Left ventricle myocardium superior (tissue), 1 donor: ENCODE measurements at places on chromosomes 11 and 22. TPM values are rescaled to one million over a fixed set of nuclear protein-coding genes. Genes with fewer than 3 reads are reported as not detected.

DNA sequence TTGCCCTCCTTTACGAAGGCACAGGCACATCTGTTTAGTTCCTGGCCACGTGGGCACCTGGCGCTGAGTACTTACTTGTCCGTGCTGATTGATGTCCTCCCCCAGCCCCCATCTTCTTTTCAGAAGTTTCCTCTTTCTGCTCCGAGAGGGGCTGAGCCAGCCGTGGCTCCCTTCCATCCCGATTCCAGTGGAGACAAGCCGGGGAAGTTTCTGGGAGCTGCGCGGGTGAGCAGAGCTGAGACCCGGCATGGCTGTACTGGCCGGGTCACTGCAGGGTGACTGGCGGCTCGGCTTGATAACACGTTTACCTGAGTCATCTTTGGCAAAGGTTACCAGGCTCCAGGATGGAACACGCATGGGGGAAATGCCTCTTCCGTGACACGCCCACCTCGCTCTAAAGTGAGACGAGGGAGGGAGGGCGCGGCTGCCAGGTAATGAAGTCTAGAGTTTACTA lies 45.4 kb upstream of the ATXN10 start:
- no peak for DNase-seq

DNA sequence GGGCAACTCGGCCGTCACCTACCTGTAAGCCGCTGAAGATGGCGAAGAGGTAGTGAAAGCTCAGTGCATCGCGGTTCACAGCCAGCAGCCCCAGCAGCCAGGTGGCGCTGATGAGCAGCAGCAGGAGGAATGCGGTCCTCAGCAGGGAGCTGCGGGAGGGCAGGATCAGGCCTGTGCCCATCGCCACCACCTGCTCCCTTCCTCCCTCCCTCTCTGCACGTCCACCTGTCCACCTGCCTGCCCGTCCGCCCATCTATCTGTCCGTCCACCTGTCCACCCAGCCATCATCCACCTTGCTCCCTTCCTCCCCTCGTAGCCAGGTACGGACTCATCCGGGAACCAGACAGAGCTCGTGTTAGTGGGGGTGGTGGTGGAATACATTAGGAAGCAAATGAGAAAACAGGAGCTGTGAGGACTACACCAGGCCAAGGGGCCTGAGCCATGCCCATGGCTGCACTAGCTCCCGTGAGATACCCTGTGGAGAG lies 32.2 kb downstream of the TRMU start:
- peak; percentile 84 for DNase-seq

SCUBE2 gene
- total RNA-seq = 0.89 TPM

- no peak for DNase-seq
Observed at GRCh38 chr22:28207281-28208030, 288.4 kb upstream of the PITPNB start.

GRCh38 chr22:30336752-30337460 lies 10.2 kb upstream of the TBC1D10A start:
- peak; percentile 83 for DNase-seq

DNA sequence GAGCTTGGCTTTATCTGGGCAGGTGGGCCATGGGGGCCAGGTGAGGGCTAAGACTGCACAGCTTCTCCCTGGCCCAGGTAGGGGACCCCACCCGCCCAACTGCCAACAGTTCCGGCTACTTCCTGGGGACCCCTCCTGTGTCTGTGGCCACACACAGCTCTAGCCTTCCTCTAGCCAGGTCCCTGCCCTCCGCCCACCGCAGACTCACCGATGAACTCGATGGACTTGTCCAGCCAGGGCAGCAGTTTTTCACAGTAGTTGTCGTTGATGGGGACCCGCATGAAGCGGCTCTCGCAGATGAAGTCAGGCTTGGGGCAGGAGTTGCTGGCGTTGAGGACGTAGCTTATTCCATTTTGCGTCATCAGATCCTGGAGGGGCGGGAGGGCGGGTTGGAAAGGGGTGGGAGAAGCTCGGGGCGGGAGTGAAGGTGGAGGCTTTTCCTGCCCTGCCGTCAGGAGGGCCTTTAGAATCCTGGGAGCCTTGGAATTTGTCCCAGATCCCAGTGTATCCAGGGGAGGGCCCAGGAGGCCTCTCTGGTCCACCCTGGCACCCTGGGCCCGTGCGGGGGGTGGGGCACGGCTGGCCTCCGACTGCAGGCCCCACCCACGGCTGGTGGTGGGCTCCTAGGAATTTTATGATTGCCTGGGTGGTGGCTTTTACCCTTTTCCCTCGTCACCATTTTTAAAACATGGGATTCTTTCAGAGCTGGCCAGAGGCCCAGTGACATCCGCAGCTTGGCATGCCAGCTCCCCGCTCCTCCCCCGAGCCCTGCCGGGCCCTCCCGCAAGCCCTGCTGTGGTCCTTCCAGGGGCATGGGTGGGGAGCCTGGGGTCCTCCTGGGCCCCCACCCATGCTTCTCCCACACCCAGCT lies 13.9 kb downstream of the DUSP8 start:
- peak; percentile 68 for DNase-seq

DNA sequence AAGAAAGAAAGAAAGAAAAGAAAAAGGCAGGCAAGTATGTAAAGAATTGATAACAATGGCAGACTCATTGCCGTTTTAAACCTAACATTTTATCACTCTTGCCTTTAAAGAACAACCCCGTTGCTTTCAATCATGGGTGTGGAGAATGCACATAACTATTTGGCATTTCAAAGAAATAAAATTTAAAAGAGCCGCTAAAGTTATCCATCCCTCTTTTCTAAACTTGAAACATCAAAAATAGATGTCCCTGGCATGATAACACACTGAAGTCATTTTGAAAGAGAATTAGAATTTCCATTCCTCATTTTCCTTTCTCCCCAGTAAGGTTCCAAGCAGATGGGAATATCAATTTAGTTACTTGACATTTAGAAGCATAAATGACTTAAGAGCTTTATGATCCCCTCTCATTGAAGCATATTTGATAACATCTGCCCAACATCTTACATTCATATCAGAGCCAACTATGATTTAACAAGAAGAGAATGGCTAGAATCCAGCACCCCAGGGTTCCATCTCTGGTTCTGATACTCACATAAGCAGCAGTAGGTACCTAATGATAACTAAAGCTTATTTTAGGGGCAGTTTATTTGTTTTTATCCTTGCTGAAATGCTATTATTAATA lies 529.6 kb upstream of the LRRC4C start:
- DNase-seq = no peak

- DNase-seq = no peak
Observed at GRCh38 chr11:117511483-117511930, 183.9 kb downstream of the CEP164 start.

DNA sequence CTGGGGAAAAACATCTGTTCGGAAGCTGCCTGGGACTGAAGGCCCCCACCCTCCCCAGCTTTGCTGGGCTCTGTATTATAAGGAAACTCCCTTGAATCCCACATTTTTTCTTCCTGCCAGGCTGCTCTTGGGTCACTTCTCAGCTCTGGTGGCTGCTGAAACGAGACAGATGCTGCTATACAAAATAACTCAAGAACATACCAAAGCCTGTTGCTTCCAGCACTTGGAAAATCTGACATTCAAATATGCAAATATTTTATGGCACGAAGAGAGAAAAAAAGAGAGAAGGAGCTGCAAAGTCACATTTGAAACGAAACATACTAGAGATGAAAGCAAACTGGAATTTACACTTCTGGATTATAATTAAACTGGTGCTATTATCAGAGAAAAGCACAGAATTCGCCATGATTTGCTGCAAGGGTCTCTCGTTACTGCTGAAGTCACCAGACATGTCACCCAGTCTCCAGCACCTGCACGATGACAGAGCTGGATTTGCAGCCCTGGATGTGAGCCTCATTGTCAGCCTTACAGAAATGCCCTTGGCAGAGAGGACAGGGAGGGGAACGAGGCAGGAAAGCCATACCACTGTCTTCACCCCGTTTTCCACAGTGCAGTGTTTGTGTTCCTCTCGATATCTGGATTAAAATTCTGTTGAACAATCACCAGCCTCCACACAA lies 47.9 kb upstream of the IGSF9B start:
- DNase-seq = peak; percentile 49

DNA sequence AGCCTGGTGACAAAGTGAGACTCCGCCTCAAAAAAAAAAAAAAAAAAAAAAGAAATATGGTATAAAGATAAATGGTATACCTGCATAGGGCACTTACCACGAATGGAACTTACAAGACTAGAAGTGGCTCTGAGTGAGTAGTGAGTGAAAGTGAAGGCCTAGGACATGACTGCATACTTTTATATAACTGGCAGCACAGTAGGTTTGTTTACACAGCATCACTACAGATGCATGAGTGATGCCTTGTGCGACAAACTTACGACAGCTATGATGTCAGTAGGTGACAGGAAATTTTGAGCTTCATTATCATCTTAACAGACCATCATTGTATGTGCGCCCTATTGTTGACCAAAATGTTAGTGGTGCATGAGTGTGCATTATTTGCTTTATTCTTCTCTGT lies 17.7 kb downstream of the XRCC6 start:
- no peak for DNase-seq

GRCh38 chr22:46335201-46336118 lies at the start of gene TRMU:
Gene TRMU, plus strand, starts transcription at chr22:46335714. Its CDS starts 51 bp downstream, at chr22:46335765.
- peak; percentile 95 for DNase-seq

SELENOO gene
- 14.5 TPM for total RNA-seq

DNA sequence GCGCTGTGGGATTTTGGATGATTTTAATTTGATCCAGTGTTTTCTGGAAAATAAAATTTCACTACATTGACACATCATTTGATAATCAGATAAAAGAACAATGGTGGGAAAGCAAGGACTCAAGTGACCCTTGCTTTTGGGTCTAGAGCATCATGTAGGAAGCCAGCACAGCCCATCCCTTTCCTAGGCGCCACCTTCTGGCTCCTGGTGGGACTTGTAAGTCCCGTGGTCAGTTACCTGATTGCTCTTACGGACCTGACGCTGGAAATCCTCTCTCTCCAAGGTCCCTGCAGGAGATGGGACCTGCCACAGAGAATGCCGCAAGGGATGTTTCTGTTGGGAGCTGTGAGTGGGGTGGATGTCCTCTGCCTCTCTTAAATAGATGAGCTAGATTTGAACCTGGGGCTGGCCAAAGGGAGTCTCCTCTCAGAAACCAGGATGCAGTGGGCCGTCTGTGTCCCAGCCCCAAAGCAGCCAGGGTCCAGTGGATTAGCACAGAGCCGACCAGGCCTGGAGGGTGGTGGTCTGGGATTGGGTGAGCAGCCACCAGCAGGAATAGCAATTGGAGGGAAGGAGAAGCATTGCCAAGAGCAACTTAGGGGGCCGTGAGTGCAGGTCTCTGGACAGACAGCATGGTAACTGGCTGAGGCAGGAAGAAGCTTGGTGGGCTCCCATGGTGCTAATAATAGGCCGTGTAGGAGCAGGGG lies 21.7 kb downstream of the TIMP3 start:
- DNase-seq = no peak

NXPE2 gene
- total RNA-seq = 0.12 TPM

GRCh38 chr22:20629401-20629800 lies 122.0 kb downstream of the MED15 start:
- no peak for DNase-seq

GRCh38 chr22:40531951-40532900 lies 104.3 kb downstream of the MRTFA start:
- no peak for DNase-seq

- peak; percentile 62 for DNase-seq
Observed at GRCh38 chr11:61516675-61517572, 8.4 kb downstream of the LRRC10B start.

DNA sequence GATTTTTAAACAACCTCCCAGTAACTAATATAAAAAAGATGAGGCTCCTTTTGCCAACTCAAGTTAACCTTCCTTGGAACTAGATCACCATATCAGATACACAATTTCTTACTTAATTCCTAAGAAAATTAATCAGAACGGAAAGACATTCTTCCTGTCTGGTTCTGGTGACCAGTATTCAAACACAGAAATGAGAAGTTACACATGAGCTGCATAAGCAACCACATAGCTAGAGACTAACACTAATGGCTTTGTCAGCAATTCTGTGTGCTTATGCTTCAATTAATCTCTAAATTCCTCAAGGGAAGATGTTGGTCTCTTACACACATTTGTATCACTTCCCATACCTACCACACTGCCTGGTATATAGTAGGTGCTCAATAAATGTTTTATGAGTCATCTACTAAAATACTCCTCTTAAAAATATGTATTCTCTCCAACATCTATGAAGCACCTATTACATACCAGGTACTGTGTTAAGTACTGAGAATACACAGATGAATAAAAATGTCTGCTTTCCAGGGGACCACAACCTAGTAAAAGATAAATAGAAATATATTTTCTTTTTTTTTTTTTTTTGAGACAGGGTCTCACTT lies 54.5 kb downstream of the GAB2 start:
- DNase-seq = no peak

HOATZ gene
- total RNA-seq = not detected

SLC35E4 gene
- 3.1 TPM for total RNA-seq

GRCh38 chr11:128343135-128343514 lies 244.2 kb downstream of the ETS1 start:
- no peak for DNase-seq

MOGAT2 gene
- 0.17 TPM for total RNA-seq

GRCh38 chr11:57867966-57868365 lies 106.4 kb downstream of the CTNND1 start:
- DNase-seq = no peak

DNA sequence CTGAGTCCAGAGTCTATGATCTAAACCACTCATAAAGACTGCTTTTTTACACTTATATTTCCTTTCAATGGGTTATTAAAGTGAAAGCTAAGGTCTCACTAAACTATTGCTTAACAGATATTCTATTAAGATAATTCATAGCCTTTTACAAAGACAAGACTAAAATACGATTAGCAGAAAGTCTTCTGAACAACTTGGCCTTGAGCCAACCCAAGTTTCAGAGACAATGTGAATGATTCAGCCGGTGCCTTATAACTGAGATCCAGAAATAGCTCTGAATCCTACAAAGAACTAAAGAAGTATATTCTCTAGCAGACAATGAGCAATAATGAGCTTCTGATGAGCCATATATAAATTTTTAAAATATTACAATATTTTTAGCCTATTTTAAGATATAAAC lies 41.5 kb upstream of the CARD18 start:
- no peak for DNase-seq

SYT13 gene
- 6.9 TPM for total RNA-seq

RCOR2 gene
- total RNA-seq = 14.5 TPM

DNA sequence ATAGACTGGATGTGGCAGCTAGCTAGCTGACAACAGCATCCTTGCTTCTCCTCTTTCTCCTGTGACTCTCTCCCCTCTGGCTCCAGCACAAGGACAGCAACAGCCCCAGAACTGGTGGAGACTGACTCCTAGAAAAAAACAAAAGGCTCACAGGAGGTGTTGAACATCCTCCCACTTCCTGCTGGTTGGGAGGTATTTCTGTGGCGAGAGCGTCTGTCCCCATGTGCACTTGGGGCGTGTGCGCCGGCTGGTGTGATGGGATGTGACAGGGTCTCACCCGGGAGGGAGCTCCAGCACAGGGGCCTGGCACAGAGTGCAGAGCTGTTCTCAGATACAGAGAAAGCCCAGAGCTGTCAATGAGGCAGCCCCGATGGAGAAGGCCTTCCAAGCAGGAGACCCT lies 107.2 kb upstream of the E2F8 start:
- no peak for DNase-seq

APOC3 gene
- total RNA-seq = not detected
